Renal pelvis (tissue), 12 donors: ENCODE measurements at places on chromosomes 11 and 22. TPM values are rescaled to one million over a fixed set of nuclear protein-coding genes. Genes with fewer than 3 reads are reported as not detected.
A peak's percentile ranks its signal among the peaks of the same experiment; 100 is the strongest.

Gene PKP3
- 7.0 TPM for polyA plus RNA-seq

DNA sequence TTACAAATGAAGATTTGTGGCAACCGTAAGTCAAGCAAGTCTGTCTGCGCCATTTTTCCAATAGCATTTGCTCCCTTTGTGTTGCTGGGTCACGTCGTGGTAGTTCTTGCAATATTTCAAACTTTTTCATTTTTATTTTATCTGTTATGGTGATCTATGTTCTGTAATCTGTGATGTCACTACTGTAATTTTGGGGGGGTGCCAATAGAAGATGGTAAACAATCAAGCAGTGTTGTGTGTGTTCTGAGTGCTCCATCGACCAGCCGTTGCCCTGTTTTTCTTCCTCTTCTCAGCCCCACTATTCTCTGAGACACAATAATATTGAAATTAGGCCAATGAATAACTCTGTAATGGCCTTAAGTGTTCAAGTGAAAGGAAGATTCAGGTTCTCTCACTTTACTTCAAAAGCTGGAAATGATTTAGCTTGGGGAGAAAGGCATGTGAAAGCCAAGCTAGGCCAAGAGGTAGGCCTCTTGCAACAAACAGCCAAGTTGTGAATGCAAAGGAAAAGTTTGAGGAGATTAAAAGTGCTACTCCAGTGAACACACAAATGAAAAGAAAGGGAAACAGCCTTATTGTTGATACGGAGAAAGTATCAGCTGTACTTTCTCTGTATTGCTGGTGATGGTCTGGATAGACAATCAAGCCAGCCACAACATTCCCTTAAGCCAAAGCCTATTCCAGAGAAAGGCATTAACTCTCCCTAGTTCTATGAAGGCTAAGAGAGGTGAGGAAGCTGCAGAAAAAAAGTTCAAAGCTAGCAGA lies 7.5 kb downstream of the ZC3H12C start:
- DNase-seq, result no peak

GRCh38 chr11:74417379-74417804 lies 19.2 kb upstream of the PGM2L1 start:
- DNase-seq, result peak; percentile 52

DNA sequence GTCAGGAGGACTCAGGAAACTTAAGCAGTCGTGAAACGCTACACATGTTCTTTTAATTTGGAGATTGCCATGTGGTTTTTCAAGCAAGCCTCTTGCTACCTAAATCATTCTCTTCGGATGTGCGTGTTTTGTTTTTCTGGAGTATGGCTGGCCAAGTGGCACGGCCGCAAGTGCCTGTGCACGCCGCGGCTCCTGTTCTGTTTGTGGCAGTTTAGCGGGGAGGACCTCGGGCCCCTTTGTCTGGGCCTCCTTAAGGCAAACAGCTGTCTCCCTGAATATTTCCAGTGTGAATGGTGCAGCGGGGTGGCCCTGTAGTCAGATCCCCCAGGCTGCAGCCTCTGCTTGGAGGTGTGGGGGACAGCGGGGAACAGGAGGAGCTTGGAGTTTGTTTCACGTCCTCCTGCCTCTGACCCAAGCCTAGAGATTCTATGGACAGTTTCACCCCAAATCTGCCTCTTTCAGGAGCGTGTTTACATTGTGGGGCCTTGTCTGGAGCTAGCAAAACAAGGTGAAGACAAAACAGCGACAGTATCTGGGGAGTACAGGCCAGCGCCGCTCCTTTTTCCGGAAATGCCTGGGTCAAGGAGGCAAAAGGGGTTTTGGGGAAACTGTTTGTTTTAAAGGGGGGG lies 1.3 kb downstream of the LRP5 start:
- no peak for DNase-seq

- no peak for DNase-seq
Measured at GRCh38 chr22:19143967-19144400, 467 bp downstream of the ESS2 start.

DNA sequence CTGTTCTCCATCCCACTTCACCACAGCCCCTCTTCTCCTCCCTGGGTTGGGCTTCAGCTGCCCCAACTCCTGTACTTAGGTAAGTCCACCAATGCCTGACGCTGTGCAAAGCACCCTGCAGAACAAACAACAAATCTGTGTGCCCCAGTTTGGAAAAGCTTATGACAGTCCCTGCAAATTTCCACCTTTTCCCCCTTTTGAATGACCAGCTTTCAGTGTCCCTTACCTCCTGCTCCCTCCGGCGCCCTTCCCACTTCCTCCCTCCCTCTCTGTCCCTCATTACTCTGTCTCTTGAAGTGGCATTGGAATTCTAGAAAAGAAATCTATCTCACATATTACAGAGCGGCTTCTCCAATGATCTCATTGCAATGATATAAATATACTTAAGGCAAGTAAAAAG lies 352.9 kb upstream of the B3GAT1 start:
- no peak for DNase-seq

DNA sequence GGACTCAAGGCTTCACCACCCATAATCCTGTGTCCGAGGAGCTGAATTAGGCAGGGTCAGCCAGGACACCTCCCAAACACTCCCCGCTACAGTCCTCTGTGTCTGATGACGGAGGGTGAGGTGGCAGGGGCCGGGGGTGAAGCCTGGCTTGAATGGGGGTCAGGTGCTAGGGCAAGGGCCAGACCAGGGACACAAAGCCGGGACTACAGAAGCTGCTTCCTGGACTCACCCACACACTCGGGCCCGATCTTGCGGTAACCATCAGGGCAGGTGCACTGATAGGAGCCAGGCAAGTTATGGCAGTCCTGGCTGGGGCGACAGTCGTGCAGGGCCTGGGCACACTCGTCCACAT lies 2.3 kb downstream of the EFEMP2 start:
- DNase-seq, result no peak

GRCh38 chr11:71977090-71977489 lies 21.6 kb upstream of the IL18BP start:
- no peak for DNase-seq

GRCh38 chr22:16601437-16602223 lies 9.0 kb upstream of the CCT8L2 start:
- DNase-seq, result no peak

DNA sequence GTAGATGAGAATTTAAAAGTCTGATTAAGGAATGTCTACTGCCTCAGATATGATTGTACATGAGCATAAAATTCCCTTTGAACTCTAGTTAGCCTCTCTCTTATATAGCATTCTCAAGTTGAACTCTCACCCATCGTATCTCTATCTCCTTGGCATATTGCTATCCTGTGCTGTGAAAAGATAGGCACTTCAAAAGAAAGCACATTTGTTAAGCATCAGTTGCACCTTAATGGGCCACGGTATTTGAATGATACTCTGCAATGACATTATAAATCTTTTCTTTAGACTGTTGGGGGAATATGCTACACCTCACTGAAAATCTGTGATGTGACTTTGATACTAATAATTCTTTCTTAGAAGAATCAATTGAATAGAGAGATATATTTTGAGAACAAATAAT lies 570.7 kb downstream of the JRKL start:
- peak; percentile 26 for DNase-seq

DNA sequence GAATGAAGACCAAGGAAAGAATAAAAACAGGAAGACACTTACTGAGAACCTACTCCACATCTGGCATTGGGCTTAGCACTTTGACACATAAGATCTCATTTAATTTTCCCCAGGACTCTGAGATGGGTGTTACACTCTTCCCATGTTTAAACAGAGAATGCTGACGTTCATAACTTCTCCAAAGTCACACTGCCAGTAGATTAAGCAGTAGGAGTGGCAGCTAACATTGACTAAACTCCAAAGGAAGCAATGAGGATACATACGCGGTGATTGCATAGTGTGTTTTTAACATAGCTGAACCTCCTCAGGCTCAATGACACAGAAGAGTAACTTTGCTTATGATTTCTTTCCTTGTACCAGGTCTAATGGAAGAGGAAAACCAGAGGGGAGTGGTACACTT lies 14.5 kb upstream of the OR10V1 start:
- DNase-seq, result no peak
